Glutamatergic neuron (in vitro differentiated cells): ENCODE measurements at places on chromosomes 11 and 22. TPM values are rescaled to one million over a fixed set of nuclear protein-coding genes. Genes with fewer than 3 reads are reported as not detected.

- no peak for DNase-seq
These were observed 109.6 kb downstream of the SCN3B start for GRCh38 chr11:123544631-123545375.

Gene OR4S2
- not detected for total RNA-seq

GRCh38 chr22:27718186-27719035 lies 83.1 kb downstream of the MN1 start:
- no peak for DNase-seq

Gene TRIM66
- total RNA-seq = 59.5 TPM

DNA sequence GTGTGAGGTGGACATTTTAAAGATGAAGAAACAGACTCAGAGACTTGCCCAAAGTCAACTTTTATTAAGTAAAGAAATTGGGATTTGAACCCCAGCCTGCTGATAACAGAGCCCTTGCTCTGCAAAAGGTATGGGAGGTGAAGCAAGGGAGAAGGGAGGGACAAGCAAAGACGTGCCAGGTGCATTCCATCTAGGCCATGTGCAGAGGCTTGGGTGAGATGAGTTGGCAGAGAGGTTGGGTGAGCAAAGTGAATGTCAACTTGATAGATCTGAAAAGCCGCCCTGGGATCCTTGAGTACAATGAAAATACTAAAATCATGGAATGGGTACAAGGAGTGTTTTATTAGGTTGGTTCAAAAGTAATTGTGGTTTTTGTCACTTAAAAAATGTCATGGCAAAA lies 341.3 kb downstream of the CADM1 start:
- DNase-seq = no peak

- DNase-seq = no peak
These were observed 13.8 kb downstream of the DENND5A start for GRCh38 chr11:9251311-9251710.

Gene HTATIP2
- total RNA-seq = 6.2 TPM

DNA sequence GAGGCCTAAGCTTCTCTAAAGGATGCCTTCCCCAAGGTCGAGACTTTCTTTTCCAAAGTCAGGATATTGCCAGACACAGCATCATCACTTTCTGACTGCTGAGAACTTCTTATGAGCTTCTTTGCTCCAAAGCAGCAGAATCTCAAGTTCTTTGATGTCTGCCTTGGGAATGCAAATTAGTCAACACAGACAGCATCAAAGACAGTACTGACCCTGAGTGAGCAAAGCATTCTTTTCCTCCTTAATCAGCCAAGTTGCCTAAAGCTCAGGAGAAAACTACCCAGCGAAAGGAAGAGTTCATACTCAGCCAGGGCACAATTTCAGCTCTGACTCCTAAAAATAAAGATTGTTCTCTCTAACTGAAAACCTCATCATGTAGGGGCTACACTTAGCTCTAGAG lies 98.0 kb downstream of the SLC36A4 start:
- no peak for DNase-seq

GRCh38 chr11:7423946-7424345 lies 61.4 kb upstream of the OLFML1 start:
- DNase-seq = no peak

GRCh38 chr11:62372871-62373270 lies 35.6 kb downstream of the ASRGL1 start:
- DNase-seq = no peak

Gene TH
- not detected for total RNA-seq

DNA sequence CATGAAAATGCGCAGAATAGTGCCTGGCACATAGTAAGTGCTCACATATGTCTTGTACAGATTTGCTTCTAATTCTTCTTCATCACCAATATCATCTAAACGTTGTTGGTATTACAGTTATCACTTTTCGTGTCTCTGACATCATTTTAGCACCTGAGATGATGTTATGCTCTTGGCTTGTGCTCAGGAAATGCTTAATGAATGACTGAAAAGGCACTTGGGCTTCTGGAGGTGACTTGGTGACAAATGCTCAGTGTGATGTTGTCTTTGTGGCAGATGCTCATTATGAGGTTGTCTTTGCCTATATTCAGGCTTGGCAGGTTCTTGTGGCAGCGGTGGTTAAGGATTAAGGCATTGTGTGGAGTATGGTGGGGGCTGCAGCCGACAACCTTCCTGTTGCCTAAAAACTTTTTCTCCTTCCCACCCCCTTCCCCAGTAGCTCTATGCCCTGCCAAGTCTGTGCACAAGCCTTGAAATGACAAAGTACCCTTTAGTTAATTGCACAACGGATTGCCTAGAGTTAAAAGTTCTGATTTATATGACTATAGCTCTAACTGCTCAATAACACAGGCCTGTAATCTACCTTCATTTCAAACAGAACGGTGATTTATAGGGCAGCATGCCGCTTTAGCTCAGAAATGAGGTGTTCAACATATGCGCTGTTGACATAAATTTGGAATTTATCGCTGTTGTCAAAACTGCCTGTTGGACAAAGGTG lies 82.5 kb downstream of the ZBTB16 start:
- no peak for DNase-seq

Gene ANO5
- total RNA-seq = 5.4 TPM

GRCh38 chr11:116576526-116576925 lies 196.3 kb downstream of the BUD13 start:
- no peak for DNase-seq

DNA sequence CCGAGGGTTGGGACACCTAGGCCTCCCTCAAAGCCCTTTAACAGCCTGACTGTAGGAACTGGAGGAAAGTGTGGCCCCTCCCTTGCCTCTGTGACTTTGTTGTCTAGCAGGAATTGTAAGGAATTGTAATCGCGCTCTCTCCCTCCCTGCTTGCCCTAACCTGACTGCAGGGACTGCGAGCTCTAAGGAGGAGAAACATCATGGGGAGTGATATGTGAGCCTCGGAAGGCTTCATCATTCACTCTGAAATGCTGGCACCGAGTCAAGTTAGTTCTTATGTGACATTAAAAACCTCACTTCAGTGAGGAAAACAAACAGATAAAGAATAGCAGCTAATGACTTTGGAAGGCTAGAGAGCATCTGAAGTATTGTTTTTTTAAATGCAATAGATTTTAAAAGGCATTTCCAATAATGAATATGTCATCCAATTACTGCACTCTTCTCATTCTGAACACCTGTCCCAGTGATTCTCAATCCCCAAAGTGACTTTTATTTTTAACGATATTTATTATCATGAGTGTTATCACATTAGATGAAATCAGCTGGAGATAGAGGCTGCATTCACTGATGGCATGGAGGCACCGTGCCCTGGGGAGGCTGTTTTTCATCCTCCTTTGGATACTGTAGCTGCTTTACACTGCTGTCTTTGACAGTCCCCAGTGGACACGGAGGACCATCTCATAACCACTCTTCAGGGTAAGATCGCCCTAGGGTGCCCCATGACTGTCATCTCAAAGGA lies 58.5 kb upstream of the NTM start:
- no peak for DNase-seq

GRCh38 chr11:88501541-88501940 lies 164.0 kb upstream of the CTSC start:
- DNase-seq = no peak

- no peak for DNase-seq
These were observed 107.7 kb upstream of the CLMP start for GRCh38 chr11:123302751-123303195.

DNA sequence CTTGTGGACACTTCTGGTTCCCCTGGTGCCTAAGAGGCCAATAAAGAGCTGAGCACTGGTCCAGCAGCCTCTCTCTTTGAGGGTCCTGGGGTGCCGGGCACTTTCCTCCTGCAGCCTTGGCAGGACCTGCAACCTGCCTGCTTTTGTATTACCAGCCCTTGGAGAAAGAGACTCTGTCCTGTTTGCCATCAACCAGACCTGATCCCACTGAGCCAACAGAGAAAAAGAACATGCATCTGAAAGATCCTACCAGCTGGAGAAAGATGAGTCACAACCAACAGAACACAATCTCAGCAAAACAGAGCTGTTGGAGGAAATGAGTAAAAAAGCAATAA lies 321.0 kb downstream of the DDX10 start:
- DNase-seq = no peak

Gene CABP4
- total RNA-seq = not detected

Gene SYT8
- total RNA-seq = not detected

- DNase-seq = no peak
These were observed 164.4 kb upstream of the DDI1 start for GRCh38 chr11:103871923-103872551.

DNA sequence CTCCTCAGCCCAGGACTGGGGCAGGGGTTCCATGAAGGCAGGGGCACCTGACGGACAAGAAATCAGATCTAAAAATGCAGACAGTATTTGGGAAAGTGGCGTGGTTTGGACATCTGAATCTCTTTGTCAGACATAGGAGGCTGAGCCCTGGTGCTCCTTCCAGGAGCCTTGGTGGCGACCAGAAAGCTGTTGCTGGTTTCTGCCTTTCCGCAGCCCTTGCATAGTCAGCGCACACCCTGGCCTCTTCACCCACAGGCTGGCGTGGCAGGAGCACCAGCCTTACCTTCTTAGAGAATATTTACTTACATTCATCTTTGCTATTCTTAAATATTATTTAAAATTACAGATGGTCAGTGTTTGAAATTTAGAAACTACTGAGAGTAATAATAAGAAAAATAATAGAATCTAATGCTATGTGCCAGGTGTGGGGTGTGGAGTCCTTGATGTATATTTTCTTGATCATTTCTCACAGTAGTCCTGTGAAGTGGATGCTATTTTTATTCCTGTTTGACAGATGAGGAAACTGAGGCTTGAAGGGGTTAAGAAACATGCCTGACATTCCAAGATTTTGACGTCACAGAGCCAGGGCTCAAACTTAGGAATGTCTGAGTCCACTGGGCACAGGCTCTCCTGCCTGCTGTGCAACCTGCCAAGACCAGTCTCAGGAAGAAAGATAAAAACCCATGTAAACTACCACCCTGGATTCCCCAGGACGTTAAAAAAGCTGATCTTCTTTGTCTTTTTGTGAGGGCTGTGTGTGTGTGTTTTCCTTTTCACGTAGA lies 51.6 kb downstream of the TBC1D22A start:
- no peak for DNase-seq

DNA sequence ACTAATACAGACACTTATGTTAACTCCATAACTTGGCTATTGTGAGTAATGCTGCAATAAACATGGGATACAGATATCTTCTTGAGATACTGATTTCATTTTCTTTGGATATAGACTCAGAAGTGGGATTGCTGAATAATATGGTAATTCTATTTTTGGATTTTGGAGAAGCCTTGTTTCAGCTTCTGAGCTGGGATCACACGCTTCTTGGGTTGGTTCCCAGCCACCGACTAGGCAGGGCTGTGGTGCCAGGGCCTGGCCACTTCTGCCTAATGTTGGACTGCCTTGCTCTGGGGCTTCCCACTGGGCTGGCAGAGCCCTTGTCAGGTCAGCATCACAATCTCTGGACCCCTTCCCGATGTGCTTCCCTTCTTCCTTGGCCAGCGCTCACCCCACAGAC lies 14.0 kb upstream of the MCHR1 start:
- DNase-seq = no peak

GRCh38 chr11:117547195-117547850 lies 219.7 kb downstream of the CEP164 start:
- DNase-seq = no peak

Gene ANKK1
- not detected for total RNA-seq

- DNase-seq = no peak
These were observed 13.8 kb upstream of the SERPIND1 start for GRCh38 chr22:20760084-20760483.

Gene BATF2
- total RNA-seq = not detected

Gene MS4A6E
- total RNA-seq = not detected

Gene SOX6
- 1.4 TPM for total RNA-seq

Gene GAB2
- total RNA-seq = 87.9 TPM

Gene KIAA1671
- total RNA-seq = 15.3 TPM

DNA sequence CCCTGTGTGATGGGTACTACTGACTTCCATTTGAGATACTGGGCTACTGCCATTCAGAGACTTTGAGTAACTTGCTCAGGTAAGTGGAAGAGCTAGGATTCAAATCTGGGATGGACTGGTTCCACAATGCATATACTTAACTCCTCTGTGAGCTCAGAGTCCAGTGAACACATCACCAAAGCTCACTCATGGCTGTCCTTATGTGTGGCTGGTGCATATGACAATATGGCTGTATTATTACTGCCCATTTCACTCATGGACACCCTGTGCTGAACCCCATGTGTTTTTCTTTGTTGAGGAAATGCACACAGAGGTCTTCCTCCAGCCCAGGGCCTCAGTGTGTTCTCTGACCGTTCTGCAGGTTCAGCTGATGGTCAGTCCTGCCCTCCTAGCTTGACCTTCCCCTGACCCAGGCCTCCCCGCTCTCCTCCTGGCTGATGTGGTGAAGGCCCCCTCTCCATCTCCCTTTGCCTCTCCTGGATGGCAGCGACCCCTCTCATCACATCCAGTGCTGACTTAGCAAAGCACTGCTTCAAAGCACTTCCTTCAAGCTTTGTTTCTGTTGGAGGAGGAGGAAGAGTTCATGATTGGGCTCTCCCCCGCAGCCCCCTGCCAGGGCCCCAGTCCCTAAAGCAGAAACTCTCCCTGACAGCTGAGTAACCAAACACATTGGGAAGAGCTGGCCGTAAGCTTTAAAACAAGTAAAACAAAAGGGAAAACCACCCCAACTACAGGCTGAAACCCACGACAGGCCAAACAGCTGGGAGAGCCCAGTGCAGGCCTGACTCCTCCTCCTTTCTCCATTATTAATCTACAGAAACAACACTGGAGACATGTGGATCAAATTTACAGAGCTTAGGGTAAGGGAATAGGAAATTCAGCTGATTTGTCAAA lies 101.2 kb downstream of the NAT10 start:
- no peak for DNase-seq

Gene TENM4
- total RNA-seq = 50.7 TPM

- no peak for DNase-seq
These were observed 295.4 kb downstream of the CADM1 start for GRCh38 chr11:115208808-115209259.

DNA sequence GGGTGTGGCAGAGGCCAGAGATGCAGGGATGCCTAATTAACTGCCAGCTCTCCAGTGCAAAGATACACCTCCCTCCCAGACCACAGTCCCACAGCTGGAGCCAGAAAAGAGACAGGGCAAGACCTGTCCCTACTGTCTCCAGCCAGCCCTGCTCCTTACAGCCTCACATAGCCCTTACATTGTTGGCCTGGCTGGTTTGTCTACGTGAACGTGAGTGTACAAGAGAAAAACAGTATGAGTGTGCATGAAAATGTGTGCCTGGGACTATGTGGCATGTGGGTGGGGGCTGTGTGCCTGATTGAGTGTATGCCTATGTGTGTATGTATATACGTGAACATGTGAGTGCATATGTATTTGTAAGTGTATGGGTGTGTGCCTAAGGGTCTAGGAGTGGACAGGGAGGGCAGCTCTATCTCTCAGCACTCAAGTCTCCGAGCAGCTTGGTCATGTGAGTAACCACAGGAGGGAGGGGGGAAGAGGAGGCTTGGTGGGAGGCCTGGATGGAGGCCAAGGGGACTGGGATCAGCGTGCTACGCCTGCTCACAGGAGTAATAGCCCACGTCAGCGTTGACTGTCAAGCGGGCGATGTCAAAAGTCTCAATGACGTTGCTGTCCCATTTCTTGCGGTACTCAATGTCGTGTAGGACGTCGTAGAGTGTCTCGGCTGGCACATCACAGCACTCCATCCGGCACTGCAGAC lies 6.6 kb upstream of the ARAP1 start:
- no peak for DNase-seq

GRCh38 chr11:8056810-8057463 lies 24.1 kb upstream of the TUB start:
- no peak for DNase-seq

Gene GAL3ST1
- total RNA-seq = 1.8 TPM
